Endothelial cell (in vitro differentiated cells): ENCODE measurements at places on chromosomes 3 and 15.
A peak's percentile ranks its signal among the peaks of the same experiment; 100 is the strongest.

- no peak for DNase-seq
- H3K4me1 ChIP-seq, result peaks cover 11% of the 10 kb centered on the region
- H3K27me3 ChIP-seq, result peaks cover 2% of the 10 kb centered on the region
- no peaks in the 10 kb centered on the region for H3K36me3 ChIP-seq
These were observed 54.8 kb downstream of the CCDC54 start for GRCh38 chr3:107432013-107432515.

DNA sequence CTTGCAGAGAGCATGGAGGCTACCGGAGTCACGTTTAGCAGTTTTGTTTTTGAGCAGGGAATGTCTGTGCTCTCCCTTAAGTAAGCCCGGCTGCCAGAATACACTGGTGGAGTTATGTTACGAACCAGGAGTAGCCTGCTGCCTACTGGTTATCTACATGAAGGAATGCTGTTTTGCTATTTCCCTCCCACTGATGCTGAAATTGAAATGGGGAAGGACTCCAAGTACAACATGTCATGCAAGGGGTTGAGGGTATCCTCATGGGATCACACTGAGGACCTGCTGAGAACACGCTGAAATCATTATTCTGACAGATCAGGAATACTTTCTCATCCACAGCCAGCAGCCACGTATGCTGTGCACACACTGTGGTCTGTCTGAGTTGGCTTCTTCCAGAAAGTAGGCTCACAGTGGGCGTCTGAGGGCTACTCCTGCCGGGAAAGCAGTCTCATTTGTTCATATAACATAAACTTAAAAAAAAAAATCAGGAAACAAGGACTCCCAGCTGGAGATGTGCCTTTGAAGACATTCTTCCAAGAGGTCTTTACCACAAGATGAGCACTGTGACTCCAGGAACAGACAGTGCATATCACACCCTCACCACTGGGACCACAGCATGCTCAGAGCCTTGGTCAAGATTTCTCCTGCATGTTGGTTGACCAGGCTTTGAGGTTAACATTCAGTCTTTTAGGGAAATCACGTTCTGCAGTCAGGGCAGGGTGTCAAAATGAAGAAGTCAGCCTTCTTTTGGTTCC lies 300.4 kb upstream of the RASGRP1 start:
- no peak overlapping the region for H3K4me3 ChIP-seq
- peaks cover 2% of the 10 kb centered on the region for H3K27me3 ChIP-seq
- no peaks in the 10 kb centered on the region for H3K36me3 ChIP-seq
- H3K4me1 ChIP-seq, result no peaks in the 10 kb centered on the region

DNA sequence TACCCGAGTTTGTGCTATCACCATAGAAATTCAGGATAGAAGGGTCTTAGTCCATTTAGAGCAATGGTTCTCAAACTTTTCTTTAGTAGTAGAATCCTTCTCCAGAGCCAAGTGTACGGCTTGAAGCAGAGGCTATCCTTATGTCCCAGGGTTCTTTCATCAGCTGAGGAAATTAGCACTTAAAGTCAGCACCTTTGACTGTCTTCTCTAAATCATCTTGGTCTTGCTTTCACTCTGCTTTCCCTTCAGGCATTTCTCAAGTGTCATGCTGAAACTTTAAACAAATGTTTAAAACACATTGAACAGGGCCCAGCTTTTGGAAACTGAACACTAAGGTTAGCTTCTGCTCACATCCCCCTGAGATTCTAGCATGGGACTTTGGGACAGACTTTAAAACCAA lies 78.2 kb downstream of the TM4SF4 start:
- DNase-seq, result no peak
- peaks cover 20% of the 10 kb centered on the region for H3K36me3 ChIP-seq
- peaks cover 62% of the 10 kb centered on the region for H3K4me1 ChIP-seq
- H3K4me3 ChIP-seq, result no peak overlapping the region
- peak overlapping the region; percentile 78 for H3K27ac ChIP-seq

- no peak for DNase-seq
- H3K27me3 ChIP-seq, result peaks cover 2% of the 10 kb centered on the region
- peak overlapping the region; percentile 15 for H3K27ac ChIP-seq
- H3K4me1 ChIP-seq, result peaks cover 20% of the 10 kb centered on the region
These were observed 18.5 kb upstream of the DPPA4 start for GRCh38 chr3:109355625-109356441.

GRCh38 chr3:59774000-59774399 lies 724.2 kb upstream of the CFAP20DC start:
- H3K27me3 ChIP-seq, result no peaks in the 10 kb centered on the region
- no peak overlapping the region for H3K4me3 ChIP-seq
- no peaks in the 10 kb centered on the region for H3K4me1 ChIP-seq
- H3K36me3 ChIP-seq, result no peaks in the 10 kb centered on the region
